ENCODE measurements at places on chromosomes 5 and 9.
A peak's percentile ranks its signal among the peaks of the same experiment; 100 is the strongest.

- DNase-seq = no peak
These were observed 55.1 kb upstream of the DMRT1 start for GRCh38 chr9:786405-786804.

GRCh38 chr5:120518581-120518980 is 54.5 kb downstream of the PRR16 start:
- DNase-seq = no peak

GRCh38 chr9:94672811-94673487 is 33.6 kb upstream of the FBP1 start:
- DNase-seq = peak; percentile 91

GRCh38 chr5:45109062-45109461 is 300.3 kb downstream of the MRPS30 start:
- no peak for DNase-seq

GRCh38 chr9:88933607-88934379 is 57.5 kb upstream of the S1PR3 start:
- DNase-seq = no peak

DNA sequence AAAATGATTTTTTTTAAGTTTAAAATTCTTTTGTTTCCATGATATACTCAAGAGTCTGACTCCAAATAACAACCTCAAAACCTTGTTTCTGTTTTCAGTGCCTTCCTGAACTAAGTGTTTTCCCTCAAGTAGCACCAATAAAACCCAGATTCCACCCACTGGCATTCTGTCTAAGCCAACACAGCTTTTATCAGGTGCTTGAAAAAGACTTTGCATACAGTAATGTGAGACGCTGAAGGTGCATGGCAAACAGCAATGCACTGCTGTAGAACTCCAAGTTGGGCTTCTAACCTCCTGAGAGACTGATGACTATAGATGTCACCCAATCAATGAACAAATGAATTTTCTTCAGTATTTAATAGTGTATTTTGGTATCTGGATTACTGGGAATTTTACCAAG is 95.7 kb downstream of the NFIB start:
- DNase-seq = no peak

GRCh38 chr5:28066856-28067255 is 1028.5 kb upstream of the CDH9 start:
- no peak for DNase-seq

- peak; percentile 45 for DNase-seq
These were observed 47.4 kb upstream of the BARX1 start for GRCh38 chr9:94002316-94003140.

DNA sequence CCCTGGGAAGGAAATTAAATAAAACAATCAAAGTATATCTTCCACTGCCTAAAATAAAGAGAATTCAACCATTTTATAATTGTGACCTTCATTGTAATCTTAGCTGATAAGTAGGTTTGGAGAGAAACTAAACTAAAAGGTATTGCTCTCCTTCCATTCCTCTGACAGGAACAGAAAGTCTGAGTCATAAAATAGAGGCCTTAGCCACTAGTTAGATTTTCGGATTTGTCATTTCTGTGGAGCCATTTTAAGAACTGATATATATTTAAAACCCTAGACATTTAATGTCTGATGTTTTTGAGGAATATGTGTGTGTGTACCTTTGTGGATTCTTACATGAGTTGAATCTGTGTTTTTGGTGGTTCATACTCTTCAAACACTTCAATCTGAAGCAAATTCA is 11.8 kb upstream of the TMC1 start:
- peak; percentile 75 for DNase-seq

DNA sequence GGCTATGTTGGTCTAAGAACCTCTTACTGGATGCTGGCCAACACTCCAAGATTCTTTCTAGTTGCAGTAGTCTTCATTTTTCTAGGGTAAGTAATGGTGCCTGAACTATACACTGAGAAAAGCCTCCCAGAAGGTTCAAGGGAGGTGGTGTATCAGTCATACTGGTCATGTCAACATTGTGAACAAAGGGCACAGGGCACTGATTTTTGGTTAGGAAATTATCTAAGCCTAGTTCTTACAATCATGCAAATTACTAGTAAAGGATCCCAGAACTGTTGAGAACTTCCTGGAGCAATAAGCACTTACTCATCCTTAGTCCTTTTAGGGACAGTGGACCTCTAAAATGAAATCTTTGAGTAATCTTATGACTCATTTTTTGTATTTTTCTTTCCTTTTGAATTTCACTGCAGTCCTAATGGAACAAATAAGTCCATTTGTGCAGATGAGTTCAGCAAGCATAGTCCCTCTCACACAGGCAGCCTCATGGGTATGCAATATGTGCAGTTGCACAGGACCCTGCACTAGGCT is 21.1 kb upstream of the CDC42SE2 start:
- DNase-seq = peak; percentile 92

DNA sequence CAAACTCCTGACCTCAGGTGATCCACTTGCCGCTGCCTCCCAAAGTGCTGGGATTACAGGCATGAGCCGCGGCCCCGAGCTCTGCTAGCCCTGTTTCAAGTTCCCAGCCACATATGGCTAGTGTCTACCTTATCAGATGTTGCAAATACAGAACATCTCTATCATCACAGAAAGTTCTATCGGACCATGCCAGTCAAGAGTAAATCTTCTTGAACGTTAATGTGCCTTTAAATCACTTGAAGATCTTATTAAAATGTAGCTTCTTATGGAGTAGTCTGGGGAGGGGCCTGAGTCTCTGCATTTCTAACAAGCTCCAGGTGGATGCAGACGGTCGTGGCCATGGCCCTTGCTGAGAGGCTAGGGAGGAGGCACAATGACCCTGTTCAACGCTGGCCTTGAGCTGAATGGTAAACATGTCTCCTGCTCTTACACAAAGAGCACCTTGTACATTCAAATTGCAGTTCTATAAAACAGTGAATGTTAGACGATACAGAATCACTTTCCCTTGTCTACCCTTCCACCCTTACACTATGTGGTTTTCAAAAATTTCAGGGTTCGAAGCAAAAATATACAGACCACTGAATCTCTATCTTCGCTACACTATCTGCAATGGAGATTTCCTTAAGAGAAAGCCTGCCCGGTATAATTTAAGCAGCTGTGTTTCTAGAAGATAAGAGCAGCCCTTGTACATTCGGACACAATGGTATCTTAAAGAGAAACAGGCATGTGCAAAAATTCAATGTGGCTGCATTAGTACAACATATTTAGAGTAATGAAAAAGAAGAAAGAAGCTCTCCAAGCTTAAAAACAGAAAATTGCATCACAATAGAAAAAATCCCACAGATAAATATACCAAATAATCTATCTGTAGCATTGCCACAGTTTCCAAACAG is 114.1 kb downstream of the FRMD3 start:
- no peak for DNase-seq

DNA sequence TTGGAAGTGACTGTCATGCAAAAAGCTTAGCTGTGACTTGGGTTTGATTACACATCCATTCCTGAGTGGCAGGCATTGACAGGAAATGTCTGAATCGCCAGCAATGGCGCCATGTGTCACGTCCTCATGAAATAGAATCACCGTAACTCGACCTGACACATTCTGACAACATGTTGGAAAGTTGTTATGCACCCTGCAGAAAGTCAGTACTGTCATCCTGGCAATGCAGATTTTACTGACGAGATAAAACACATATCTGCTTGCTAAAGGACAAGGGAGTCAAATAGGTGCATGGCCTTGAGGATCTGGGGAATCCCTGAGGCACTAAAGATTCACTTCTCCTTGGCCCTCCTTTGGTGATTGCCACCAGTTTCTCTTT is 344.2 kb downstream of the SPATA31D1 start:
- peak; percentile 73 for DNase-seq

GRCh38 chr9:35518225-35518821 is 28.4 kb downstream of the RUSC2 start:
- peak; percentile 99 for DNase-seq

GRCh38 chr9:93473411-93473810 is 20.0 kb upstream of the FAM120AOS start:
- DNase-seq = peak; percentile 24

DNA sequence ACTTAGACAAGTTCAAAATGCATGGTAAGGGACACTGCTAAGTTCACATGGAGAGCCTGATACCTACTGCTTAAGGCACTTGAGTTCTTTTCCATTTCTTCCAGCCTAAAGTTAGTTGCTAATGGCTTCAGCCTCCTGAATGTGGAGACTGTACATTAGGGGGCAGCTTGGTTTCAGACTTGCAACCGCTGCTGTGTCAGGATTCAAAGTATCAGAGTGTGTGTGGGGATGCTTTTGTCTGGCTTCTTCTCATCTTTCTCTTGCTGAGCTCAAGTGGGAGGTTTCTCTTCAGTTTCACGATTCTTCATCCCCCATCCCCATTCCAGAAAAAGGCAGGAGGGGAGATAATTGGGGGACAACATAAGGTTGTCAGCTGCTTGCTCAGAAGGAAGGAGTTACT is 49.4 kb downstream of the ATP10B start:
- DNase-seq = no peak

- no peak for DNase-seq
These were observed 26.9 kb downstream of the TBC1D2 start for GRCh38 chr9:98228392-98229089.

- peak; percentile 27 for DNase-seq
These were observed 139.4 kb upstream of the IL12B start for GRCh38 chr5:159469496-159470372.

DNA sequence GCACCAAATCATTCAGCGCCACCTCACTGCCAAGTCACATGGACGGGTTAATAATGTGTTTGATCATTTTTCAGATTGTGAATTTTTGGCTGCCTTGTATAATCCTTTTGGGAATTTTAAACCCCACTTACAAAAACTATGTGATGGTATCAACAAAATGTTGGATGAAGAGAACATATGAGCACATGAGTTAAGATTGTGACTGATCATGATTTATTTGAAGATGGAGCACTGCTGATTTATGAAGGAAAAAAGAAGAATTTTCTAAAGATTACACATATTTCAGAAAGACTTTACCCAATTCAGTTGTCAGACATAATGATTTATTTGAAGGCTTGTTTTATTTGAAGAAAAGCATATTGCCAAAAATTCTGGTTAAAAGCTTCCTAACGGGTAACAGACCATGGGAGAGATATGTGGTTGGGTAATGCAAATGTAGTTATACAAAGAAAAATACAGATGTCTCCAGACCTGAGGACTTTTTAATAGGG is 37.4 kb downstream of the TNFAIP8 start:
- DNase-seq = no peak

DNA sequence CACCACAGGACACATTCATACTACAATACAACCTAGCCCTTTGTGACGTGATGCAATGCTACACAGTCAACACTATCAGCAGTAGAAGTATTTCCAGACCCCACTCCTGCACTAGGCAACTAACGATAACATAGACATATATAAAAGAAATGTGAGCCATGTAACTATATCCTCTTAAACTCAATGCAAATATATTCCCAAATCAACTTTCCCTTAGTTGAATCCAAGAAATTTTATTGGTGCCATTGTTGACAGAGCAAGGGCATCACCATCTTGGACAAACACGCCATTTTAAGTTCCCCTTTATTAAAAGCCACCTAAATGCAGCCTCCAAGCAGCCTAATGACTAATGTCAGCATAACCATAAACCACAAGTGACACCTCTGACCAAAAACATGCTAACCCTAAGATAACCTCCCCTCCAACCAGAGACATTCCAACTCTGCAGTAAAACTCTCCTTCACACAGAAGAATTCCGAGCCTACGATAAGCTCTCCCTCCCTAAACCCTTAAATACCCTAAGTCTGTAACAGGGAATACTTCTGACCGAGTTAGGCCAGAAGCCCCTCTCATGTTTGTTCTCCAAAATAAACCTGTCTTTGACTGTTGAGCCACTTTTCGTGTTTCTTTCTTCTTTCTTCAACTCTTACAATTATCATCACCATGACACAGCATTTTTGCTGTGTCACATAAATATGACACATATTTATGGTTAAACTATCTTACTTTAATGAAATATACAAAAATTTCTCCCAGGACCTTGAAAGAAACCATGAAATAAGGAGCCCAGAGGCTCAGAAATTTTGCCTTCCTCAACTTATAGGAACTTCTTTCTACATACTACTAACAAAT is 1497.8 kb downstream of the EFNA5 start:
- DNase-seq = peak; percentile 60

DNA sequence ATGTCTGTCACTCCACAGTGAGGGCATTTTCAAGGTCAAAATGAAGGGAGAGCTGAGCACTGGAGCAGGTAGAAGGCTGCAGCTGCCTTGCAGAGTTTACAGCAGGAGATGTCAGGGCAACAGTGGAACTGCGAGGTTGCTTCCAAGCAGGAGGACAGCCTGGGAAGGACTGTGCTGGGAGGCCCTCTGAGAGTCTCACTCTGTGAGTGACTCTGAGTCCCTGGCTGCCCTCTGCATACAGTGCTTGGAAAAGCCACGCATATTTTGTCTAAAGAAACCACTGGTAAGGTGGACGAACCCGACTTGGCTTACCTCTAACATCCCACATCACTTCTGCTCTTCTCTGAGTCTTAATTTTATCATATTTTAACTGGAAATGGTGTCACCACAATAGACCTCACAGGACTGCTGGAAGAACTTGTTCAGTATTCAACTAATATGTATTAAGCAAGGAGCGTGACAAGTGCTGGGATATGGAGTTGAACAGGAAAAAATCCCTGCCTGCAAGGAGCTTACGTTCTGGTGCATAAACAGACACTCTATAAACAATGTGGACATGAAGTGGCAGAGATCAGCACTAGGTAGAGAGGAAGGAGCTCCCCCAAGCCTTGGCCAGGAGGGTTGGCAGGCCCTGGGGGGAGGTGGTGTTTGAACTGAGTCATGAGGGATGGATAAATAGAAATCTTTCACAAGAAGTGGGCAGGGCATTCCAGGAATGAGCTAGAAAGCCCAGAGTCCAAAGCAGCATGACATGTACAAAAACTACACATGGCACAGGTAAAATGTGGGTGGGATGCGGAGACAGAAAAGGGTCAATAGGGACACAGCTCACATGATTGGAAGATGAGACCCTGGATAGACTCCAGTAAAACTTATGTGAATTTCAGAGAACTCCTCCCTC is 64.0 kb upstream of the FOXE1 start:
- DNase-seq = peak; percentile 56

GRCh38 chr5:164051745-164052144 is 546.3 kb downstream of the MAT2B start:
- DNase-seq = no peak

- DNase-seq = peak; percentile 83
These were observed 46.2 kb upstream of the DENND4C start for GRCh38 chr9:19184144-19184917.
